ENCODE measurements at places on chromosomes 16 and 17.

GRCh38 chr17:14590459-14591250, 289.8 kb downstream of the HS3ST3B1 start:
- no peak for DNase-seq

DNA sequence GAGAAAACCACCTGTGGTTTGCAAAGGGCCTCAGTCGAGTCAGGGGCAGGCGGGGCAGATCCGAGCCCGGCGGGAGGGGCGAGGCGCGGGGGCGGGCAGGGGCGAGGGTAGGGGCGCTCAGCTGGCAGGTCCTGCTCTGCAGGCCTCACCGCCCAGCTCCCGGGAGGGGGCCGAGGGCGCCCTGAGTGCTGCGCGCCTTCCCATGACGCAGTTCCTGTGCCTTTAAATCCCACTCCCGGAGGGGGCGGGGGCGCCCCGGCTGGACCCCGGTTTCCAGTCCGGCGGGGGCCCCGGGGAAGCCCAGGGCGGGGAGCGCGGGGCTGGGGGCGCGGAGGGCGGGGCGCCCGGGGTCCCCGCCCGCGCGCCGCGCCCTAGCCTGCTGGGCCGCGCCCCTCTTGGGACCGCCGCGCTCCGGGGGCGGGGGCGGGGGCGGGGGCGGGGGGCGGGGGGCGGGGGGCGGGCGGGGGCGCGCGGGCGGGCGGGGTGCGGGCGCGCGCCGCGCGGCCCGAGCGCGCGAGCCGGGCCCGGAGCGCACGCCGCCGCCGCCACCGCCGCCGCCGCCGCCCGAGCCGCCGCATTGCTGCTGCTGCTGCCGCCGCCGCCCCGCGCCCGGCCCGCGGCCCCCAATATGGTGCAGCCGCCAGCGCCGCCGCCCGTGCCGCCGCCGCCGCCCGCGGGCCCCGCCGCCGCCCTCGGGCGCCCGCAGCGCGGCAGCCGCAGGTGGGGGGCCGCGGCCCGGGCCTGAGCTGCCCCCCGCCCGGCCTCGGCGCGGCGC, at the start of gene JPH3:
Gene JPH3 (plus strand): TSS at position 508 of the 775 bp plus-strand sequence. CDS start 639 bp downstream, outside the sequence.
- peak; percentile 91 for DNase-seq

DNA sequence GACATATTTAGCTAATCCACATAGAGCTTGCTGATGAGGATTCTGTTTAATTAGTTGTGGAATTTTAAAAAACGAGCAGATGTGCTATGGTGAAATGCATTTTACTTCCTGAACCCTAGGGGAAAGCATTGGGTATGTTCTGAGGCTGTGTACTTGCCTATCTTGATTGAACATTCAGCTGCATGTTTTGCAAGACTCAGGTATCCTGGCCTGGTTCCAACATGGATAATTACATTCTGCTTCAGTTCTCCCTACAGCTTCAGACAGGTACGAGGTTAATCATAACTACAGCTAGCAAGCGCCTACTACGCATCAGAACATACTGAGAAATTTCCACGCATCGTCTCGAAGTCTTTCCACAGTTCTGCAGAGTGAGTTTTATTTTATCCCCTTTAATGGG, 77.0 kb downstream of the HS3ST2 start:
- DNase-seq, result no peak

DNA sequence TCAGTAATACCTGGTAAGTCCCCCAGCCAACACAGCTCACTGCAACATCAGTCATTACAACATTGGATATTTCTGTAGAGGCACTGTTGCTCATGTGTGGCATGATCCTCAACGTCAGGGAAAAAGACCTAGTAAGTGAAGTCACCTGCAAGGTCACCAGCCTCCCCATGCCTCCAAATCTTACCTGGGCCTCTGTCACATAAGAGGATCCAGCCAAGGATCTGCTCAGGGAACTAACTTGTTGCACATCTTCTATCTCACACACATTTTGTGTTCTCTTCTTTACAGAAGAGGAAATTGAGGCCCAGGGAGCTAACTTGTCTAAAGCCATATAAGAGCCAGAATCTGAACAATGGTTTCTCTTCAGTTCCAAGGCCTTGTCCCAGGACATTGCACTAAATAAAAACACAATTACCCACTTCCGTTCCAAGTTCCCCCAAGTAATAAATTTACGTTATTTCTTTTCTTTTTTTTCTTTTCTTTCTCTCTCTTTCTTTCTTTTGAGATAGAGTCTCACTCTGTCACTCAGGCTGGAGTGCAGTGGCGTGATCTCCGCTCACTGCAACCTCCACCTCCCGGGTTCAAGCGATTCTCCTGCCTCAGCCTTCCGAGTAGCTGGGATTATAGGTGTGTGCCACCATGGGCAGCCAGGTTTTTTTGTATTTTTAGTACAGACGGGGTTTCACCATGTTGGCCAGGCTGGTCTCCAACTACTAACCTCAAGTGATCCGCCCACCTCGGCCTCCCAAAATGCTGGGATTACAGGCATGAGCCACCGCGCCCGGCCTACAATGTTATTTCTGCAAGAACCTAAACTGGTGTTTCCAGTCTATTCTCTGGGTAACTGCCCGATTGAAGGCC, 1.3 kb downstream of the SHMT1 start:
- DNase-seq, result no peak

- no peak for DNase-seq
Measured at GRCh38 chr17:2094891-2095535, 40.1 kb downstream of the HIC1 start.

DNA sequence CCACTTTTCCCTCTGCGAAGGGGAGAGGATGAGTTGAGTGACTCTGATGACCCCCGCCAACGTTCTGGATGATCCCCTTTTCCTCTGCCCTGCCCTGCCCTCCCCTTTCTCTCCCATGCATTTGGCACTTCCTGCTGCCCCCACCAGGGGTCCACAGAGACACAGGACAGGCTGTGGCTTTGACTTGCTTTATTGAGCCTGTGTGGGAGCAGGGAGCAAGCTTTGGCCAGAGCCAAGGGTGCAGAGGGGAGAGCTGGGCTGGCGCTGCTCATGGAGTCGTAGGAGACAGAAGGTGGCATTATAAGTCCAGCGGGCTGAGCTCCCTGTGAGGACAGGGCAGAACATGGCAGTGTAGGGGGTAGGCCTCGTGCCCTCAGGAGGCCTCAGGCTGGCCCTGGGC, 1.6 kb downstream of the PPY start:
- DNase-seq, result peak; percentile 62

All from urothelium cell line (cell line).